Mammary epithelial cell (primary cell): ENCODE measurements at places on chromosomes 2 and 18. TPM values are rescaled to one million over a fixed set of nuclear protein-coding genes. Genes with fewer than 3 reads are reported as not detected.

The FBLN7 gene
- 0.13 and 0.21 TPM in 2 replicates for total RNA-seq

The THSD7B gene
- not detected in 2 replicates for total RNA-seq

The TUBB8B gene
- 0.27 and 0.68 TPM in 2 replicates for total RNA-seq

The POTEC gene
- total RNA-seq: not detected

The ABCG5 gene
- total RNA-seq: not detected in 2 replicates

The CFAP221 gene
- not detected for total RNA-seq

The EFR3B gene
- under 0.01 TPM for total RNA-seq

The EVX2 gene
- not detected in 2 replicates for total RNA-seq

The PRKAG3 gene
- not detected in 2 replicates for total RNA-seq
